Activated CD4-positive, alpha-beta T cell treated with anti-CD3 and anti-CD28 coated beads, Interleukin-2, amount 10 ng/mL, durations not matched to agents 24 days and 14 days (primary cell): ENCODE measurements at places on chromosomes 12 and 14. TPM values are rescaled to one million over a fixed set of nuclear protein-coding genes. Genes with fewer than 3 reads are reported as not detected.

DNA sequence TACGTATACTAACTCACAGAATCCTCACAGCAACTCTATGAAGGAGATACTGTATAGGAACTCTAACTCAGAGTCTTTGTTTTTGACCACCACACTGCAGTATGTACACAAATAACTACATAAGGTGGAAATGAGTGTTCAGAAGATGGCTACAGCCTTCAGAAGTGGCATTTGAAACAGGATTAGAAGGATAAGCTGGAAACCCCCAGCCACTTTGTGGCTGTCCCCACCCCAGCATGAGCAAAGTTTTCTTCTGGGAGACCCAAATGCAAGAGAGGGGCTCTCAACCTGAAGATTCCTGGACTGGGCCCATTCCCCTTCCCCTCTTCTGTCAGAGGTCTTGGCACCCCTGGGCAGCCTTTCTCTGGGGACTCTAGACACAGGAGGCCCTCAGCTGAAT, 43.2 kb upstream of the PNMA1 start:
- DNase-seq: peak; percentile 74
- peak overlapping the region; percentile 96 for H3K27ac ChIP-seq
- H3K4me3 ChIP-seq: peak overlapping the region; percentile 87
- H3K36me3 ChIP-seq: peaks cover 17% of the 10 kb centered on the region
- H3K27me3 ChIP-seq: peaks cover 2% of the 10 kb centered on the region

The FITM1 gene
- total RNA-seq: 0.26 and 0.54 TPM in 2 replicates

The KLHDC1 gene
- 0.95 and 0.96 TPM in 2 replicates for total RNA-seq

DNA sequence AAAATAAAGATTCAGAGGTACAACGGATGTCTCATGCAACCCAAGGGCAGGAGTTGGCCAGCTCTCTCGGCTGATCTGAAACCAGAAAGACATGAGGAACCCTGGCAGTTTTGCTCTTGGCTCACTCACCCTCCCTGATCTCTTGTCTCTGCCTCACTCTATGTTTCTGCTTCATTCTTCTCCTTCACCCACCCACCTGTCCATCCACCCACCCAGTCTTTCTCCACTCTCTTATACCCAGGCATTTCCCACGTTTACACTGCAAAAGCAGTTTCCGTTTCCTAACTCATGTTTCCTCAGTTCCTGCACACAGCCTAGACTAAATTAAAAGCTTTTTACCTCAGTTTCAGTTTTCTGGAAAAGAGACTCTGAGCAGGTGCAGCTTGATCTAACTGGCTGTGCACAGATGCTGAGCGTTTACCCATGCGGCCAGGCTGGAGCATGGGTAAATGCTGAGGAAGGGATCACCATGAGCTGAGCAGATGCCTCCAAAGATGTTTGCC, 157.6 kb downstream of the PRKCH start:
- peaks cover 37% of the 10 kb centered on the region for H3K36me3 ChIP-seq
- peaks cover 76% of the 10 kb centered on the region for H3K4me1 ChIP-seq
- H3K4me3 ChIP-seq: peak overlapping the region; percentile 74
- peak overlapping the region; percentile 89 for H3K27ac ChIP-seq

- H3K36me3 ChIP-seq: peaks cover 2% of the 10 kb centered on the region
- H3K4me3 ChIP-seq: peak overlapping the region; percentile 93
- H3K27ac ChIP-seq: peak overlapping the region; percentile 99
- H3K27me3 ChIP-seq: peaks cover 3% of the 10 kb centered on the region
- peaks cover 45% of the 10 kb centered on the region for H3K4me1 ChIP-seq
- peak; percentile 87 for DNase-seq
Measured at GRCh38 chr12:25052196-25052913, 103.5 kb upstream of the BCAT1 start.

- peaks cover 55% of the 10 kb centered on the region for H3K36me3 ChIP-seq
- H3K27me3 ChIP-seq: no peaks in the 10 kb centered on the region
- H3K27ac ChIP-seq: peak overlapping the region; percentile 99
- peaks cover 91% of the 10 kb centered on the region for H3K4me1 ChIP-seq
- H3K4me3 ChIP-seq: peak overlapping the region; percentile 91
Measured at GRCh38 chr14:99255621-99256482, 16.1 kb downstream of the BCL11B start.

DNA sequence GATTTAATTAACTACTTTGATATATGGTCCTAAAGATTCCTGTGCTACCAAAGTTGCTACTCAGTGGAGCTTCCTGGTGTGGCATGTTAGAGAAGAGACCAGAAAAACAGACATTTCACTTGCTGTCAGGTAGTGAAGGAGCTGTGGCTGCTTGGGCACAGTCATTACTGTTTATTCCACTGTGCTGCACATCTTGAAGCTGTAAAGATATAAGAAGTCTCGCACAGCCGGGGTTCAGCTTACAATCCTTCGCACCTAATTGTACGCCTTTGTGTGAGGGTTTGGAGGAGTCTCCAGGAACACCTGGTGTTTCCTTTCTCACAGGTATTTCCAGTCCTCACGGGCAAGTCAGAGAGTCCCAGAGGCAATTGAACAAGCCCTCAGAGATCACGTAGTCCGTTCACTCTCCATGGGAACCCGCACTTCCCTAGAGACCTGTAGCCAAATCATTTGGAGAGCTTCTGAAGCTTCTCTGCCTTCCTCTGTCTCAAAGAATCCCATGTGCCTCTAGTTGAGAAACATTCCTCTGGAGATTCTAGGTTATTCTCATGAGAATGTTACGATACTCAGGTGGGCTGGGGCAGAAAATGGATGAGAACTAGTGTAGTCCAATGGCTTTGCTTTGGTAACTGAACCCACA, 4.1 kb downstream of the EVL start:
- H3K27ac ChIP-seq: peak overlapping the region; percentile 98
- H3K4me1 ChIP-seq: peaks cover 77% of the 10 kb centered on the region
- H3K4me3 ChIP-seq: peak overlapping the region; percentile 87
- no peaks in the 10 kb centered on the region for H3K27me3 ChIP-seq
- H3K36me3 ChIP-seq: peaks cover 56% of the 10 kb centered on the region

The PLBD1 gene
- not detected in 2 replicates for total RNA-seq

The TAS2R13 gene
- total RNA-seq: 1.1 and 1.3 TPM in 2 replicates

- H3K4me1 ChIP-seq: peaks cover 32% of the 10 kb centered on the region
- H3K4me3 ChIP-seq: no peak overlapping the region
- H3K27me3 ChIP-seq: no peaks in the 10 kb centered on the region
- peaks cover 85% of the 10 kb centered on the region for H3K36me3 ChIP-seq
- no peak for DNase-seq
Measured at GRCh38 chr12:103944964-103945363, 14.8 kb downstream of the HSP90B1 start.

The PMCH gene
- total RNA-seq: 6.3 and 8.4 TPM in 2 replicates

DNA sequence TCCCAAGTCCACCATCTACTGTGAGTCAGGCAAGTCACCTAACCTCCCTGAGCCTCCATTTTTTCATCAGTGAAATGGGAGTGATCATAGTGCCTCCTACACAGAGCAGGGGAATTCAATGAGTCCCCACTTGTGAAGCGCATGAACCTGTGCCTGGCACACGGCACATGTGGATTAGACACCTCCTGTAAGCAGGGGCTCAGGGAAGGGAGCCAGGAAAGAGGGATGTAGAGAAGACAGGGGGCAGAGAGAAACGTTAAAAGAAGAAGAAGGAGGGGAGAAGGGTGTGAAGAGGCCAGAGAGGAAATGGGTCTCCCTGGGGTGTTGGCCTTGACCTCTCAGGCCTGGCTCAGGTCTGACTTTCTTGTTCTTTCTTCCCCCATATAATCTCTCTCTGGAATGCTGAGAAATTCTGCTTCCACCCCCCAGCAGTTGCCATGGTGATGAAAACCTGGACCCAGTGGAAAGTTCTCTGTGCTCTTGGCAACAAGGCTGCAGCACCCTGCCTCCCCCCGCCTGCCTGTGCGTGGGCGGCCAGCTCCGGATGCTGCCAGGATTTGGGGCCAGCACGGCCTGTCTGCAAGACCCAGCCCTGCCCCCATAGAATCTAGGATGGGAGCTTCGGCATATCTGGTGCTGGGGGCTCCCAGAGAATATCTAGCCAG, 94.5 kb downstream of the CALM1 start:
- no peaks in the 10 kb centered on the region for H3K27me3 ChIP-seq
- no peaks in the 10 kb centered on the region for H3K4me1 ChIP-seq
- no peak for DNase-seq
- no peaks in the 10 kb centered on the region for H3K36me3 ChIP-seq

DNA sequence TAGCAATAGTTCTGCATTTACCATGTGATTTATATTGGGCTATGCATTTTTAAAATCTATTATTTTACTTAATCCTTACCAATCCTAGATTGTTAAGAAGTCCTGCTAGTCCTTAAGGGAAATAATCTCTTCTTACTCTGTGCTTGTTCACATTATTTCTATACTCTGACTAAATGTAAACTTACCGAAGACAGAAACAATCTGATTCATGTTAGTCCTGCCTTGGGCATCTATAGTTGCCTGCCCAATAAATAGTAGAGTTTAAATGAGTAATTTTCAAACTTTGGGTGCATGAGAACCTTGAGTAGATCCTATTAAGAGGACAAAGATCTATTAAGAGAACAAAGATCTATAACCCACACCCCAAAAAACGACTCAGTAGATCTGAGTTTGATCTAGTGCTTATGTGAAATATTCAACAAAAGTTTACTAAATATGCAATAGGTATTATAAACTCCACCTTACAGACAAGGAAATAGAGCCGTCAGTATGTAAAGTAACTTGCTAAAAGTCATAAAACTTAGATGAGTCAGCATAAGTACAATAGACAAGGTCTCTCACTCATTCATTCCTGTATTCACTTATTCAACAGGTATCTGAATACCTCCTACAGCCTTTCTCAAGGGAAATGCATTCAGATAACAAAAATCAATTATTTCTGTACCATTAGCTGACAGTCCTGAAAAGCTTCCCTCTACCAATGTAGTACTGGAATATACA, 127.6 kb downstream of the PAWR start:
- no peak overlapping the region for H3K27ac ChIP-seq
- DNase-seq: no peak

The CCDC38 gene
- not detected in 2 replicates for total RNA-seq

DNA sequence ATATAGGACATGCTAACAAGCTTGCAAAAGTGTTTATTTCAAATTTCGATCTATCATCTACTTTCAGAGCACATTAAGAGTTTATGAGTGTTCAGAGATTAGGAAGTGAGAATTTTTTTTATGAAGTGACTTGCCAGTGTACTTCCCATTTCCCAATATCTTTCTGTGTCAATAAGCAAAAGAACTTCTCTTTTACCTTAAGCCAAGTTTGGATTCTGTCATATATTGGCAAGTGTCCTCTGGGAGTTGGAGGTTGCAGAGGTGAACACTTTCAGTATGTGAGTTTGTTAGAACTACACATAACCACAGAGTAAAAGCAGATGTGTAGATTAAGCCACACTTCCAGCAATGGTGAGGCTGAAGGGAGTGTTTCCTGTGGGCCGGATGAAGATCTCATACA, 16.6 kb upstream of the KLRF1 start:
- H3K36me3 ChIP-seq: no peaks in the 10 kb centered on the region
- H3K4me3 ChIP-seq: no peak overlapping the region
- H3K27me3 ChIP-seq: peaks cover 29% of the 10 kb centered on the region
- H3K4me1 ChIP-seq: peaks cover 23% of the 10 kb centered on the region

The ATF1 gene
- 66.0 and 67.6 TPM in 2 replicates for total RNA-seq

- H3K4me3 ChIP-seq: no peak overlapping the region
- no peaks in the 10 kb centered on the region for H3K4me1 ChIP-seq
- no peak overlapping the region for H3K27ac ChIP-seq
- no peak for DNase-seq
- H3K27me3 ChIP-seq: no peaks in the 10 kb centered on the region
Measured at GRCh38 chr14:32738206-32738871, 200.3 kb upstream of the NPAS3 start.

The PTGER2 gene
- 66.7 and 69.9 TPM in 2 replicates for total RNA-seq

- H3K4me1 ChIP-seq: peaks cover 5% of the 10 kb centered on the region
- H3K36me3 ChIP-seq: no peaks in the 10 kb centered on the region
- H3K27me3 ChIP-seq: no peaks in the 10 kb centered on the region
- H3K27ac ChIP-seq: no peak overlapping the region
- no peak for DNase-seq
- H3K4me3 ChIP-seq: no peak overlapping the region
Measured at GRCh38 chr12:101889211-101889752, 11.9 kb downstream of the DRAM1 start.

The PTCSC3 gene
- not detected in 2 replicates for total RNA-seq

DNA sequence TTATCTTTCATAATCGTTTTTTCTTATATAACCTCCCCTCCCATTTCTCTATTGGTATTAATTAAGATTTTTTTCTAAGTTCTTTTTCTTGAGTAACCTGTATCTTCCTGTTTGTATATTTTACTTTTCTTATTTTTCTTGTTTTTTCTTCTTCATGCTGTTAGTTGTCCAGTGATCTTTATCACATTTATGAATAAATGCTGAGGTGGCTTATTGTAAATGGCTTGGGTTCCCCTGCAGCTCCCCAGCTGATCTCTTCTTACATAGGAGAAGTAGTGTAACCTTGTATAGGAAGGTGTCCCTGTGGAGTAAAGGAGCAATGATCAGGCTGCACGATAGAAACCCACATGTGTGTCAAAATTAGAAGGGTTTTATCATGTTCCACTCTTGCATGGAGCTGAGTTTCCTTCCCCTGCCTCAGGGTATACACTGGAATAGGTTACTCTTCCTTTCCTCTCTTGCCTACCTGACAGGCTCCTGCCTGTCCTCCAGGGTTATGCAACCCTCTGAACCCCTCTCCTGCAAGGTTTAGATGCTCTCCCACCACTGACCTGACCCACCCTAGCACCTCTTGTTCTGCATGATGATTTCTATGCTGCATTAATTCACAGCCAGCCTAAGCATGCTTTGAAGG, 334.8 kb upstream of the RGS6 start:
- H3K36me3 ChIP-seq: peaks cover 43% of the 10 kb centered on the region
- peaks cover 46% of the 10 kb centered on the region for H3K4me1 ChIP-seq
- H3K4me3 ChIP-seq: no peak overlapping the region
- no peak overlapping the region for H3K27ac ChIP-seq
- no peak for DNase-seq

The EXOC3L4 gene
- not detected in 2 replicates for total RNA-seq

GRCh38 chr14:55117803-55118441, 11.1 kb upstream of the LGALS3 start:
- H3K27ac ChIP-seq: no peak overlapping the region
- no peaks in the 10 kb centered on the region for H3K36me3 ChIP-seq
- peaks cover 6% of the 10 kb centered on the region for H3K4me1 ChIP-seq
- H3K4me3 ChIP-seq: no peak overlapping the region
- peaks cover 23% of the 10 kb centered on the region for H3K27me3 ChIP-seq
- no peak for DNase-seq

DNA sequence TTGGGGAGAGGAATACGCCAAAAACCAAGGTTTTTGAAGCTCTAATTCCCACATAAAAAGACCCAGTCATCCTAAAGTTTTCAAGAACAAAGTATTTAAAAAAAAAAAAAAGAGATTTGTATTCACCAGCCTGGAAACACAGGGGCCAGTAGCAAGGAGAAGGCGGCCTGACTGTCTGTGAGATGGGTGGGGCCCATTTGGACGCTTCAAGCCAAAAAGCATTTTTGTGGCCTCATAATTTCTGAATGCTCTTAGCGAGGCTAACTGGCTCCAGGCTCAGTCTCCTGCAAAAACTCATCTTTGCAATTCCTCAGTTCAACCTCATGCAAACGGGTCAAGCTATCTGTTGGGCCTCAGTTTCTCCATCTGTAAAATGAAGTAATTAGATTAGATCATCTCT, 514.1 kb downstream of the MED13L start:
- no peak for DNase-seq
- no peak overlapping the region for H3K4me3 ChIP-seq
- H3K27me3 ChIP-seq: no peaks in the 10 kb centered on the region
- no peaks in the 10 kb centered on the region for H3K4me1 ChIP-seq
- no peak overlapping the region for H3K27ac ChIP-seq
- no peaks in the 10 kb centered on the region for H3K36me3 ChIP-seq
